Small intestine (tissue), 16 donors: ENCODE measurements at places on chromosomes 4 and X.

- no peaks in the 10 kb centered on the region for H3K4me1 ChIP-seq
- no peaks in the 10 kb centered on the region for H3K36me3 ChIP-seq
- H3K27me3 ChIP-seq, result no peaks in the 10 kb centered on the region
- no peak overlapping the region for H3K4me3 ChIP-seq
- DNase-seq, result no peak
Observed at GRCh38 chrX:15723887-15724517, 14.1 kb upstream of the CA5B start.

- no peak overlapping the region for H3K4me3 ChIP-seq
- H3K27me3 ChIP-seq, result no peaks in the 10 kb centered on the region
- peaks cover 10% of the 10 kb centered on the region for H3K4me1 ChIP-seq
- no peaks in the 10 kb centered on the region for H3K36me3 ChIP-seq
- no peak for DNase-seq
Observed at GRCh38 chr4:158018221-158018830, 154.5 kb downstream of the GASK1B start.

GRCh38 chrX:38796946-38797345 is 4.3 kb upstream of the MID1IP1 start:
- DNase-seq, result no peak
- H3K36me3 ChIP-seq, result no peaks in the 10 kb centered on the region
- no peak overlapping the region for H3K27ac ChIP-seq
- no peaks in the 10 kb centered on the region for H3K27me3 ChIP-seq

DNA sequence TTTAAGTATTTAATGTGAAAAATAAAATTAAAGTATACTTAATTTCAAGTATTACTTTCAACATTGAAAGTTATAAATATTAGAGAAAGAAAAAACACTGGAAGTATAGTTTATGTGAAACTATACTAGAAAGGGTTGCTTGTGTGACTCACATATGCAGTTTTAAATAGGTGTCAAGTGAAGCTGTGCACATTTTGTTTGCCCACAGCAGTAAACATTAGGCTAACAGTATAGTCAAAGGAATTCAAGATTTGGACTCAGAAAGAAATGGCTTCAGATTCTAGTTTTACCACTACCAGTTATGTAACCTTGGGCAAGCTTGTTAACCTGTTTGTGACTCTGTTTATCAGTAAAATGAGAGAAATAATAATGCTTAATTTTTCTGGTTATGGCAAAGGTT is 148.2 kb downstream of the FAM47B start:
- no peak overlapping the region for H3K27ac ChIP-seq
- H3K27me3 ChIP-seq, result no peaks in the 10 kb centered on the region
- H3K36me3 ChIP-seq, result no peaks in the 10 kb centered on the region
- DNase-seq, result no peak
- H3K4me3 ChIP-seq, result no peak overlapping the region
- no peaks in the 10 kb centered on the region for H3K4me1 ChIP-seq

GRCh38 chrX:134144231-134144630 is 92.8 kb upstream of the CCDC160 start:
- DNase-seq, result no peak
- no peaks in the 10 kb centered on the region for H3K36me3 ChIP-seq
- no peak overlapping the region for H3K4me3 ChIP-seq
- H3K27me3 ChIP-seq, result no peaks in the 10 kb centered on the region

DNA sequence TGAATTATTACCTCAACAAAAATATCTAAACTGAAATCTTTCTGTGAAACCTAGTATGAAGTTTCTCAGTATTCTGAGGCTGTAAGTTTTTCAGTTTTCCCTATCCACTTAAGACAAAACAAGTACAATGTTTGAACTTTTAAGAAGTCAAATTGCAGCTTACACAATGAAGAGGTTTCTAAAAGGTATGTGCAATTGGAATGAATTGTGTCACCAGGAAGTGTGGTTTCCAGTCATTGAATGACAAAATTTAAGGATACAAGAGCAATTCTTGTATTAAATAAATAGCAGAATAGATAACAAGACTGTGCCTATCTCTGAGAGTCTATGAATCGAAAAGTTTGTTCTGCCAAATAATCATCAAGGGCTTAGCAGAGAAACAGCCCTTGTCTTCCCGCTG is 207.3 kb downstream of the ANKRD50 start:
- H3K27ac ChIP-seq, result no peak overlapping the region
- no peak overlapping the region for H3K4me3 ChIP-seq
- H3K36me3 ChIP-seq, result no peaks in the 10 kb centered on the region
- H3K27me3 ChIP-seq, result no peaks in the 10 kb centered on the region
- DNase-seq, result no peak

GRCh38 chr4:76315267-76315918 is 8.9 kb downstream of the STBD1 start:
- H3K4me1 ChIP-seq, result peaks cover 2% of the 10 kb centered on the region
- no peak overlapping the region for H3K27ac ChIP-seq
- H3K27me3 ChIP-seq, result no peaks in the 10 kb centered on the region
- H3K36me3 ChIP-seq, result no peaks in the 10 kb centered on the region
- H3K4me3 ChIP-seq, result no peak overlapping the region
- DNase-seq, result no peak

GRCh38 chr4:46404981-46405380 is 15.1 kb upstream of the GABRA2 start:
- DNase-seq, result peak; percentile 44
- H3K4me1 ChIP-seq, result no peaks in the 10 kb centered on the region
- no peaks in the 10 kb centered on the region for H3K27me3 ChIP-seq
- H3K4me3 ChIP-seq, result no peak overlapping the region
- H3K27ac ChIP-seq, result no peak overlapping the region

DNA sequence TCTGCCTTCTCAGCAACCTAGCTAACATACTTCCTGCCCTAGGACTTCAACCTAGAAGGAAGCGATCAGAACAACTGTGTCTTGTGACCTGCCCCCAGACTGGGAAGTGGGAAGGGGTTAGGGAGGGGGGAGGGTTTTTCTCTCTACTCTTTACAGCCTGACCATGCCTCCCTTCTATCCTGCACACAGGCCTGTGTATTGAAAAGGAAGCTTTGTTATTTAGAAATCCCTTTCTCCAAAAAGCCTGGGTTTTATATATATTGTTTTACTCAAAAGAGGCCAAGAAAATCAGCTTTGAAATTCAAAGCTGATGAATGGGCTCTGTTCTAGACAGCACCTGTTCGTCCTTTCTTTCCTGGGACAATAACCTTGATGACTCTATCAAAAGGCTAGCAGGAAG is 35.2 kb upstream of the SMS start:
- no peaks in the 10 kb centered on the region for H3K36me3 ChIP-seq
- H3K27ac ChIP-seq, result no peak overlapping the region
- H3K27me3 ChIP-seq, result no peaks in the 10 kb centered on the region
- H3K4me1 ChIP-seq, result no peaks in the 10 kb centered on the region
- DNase-seq, result no peak

DNA sequence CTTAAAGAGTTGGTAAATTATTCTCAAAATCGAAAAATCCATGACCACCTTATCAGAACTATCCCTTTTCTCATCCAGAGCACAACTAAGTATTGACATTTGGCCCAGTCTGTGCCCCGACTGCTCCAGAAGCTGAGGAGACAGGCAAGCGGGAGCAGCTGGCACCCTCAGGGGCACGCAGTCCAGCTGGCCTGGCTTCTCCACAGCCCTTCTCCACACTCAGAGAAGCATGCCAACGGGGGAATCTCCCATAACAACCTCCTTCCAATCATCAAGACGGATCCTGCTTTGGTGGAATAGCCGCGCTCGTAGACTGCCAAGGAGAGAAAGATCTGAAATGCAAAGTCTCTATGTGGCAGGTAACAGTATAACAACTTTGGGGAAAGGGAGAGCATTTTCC is 85.4 kb downstream of the AFAP1 start:
- H3K27me3 ChIP-seq, result no peaks in the 10 kb centered on the region
- no peak for DNase-seq
- H3K4me3 ChIP-seq, result no peak overlapping the region
- peaks cover 3% of the 10 kb centered on the region for H3K4me1 ChIP-seq

DNA sequence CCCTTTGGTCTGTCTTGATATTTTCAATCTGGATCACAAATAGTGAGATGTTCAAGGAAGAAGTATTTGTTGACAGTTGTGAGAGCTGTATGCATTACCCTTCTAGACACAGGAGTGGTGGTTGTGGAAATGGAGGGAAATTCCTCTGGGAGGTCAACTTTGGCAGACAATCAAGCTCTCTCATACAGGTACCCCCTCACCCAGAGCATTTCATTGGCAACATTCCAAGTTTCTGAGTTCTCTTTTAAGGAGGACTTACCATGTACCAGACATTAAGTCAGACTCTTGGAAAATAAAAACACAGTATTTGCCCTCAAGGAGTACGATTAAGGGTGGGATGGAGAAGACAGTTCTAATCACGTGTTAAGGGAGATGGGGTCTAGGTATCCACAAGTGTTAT is 45.3 kb downstream of the KLHL15 start:
- H3K4me1 ChIP-seq, result no peaks in the 10 kb centered on the region
- no peak for DNase-seq
- H3K27ac ChIP-seq, result no peak overlapping the region

GRCh38 chr4:81811562-81812293 is 340.0 kb upstream of the RASGEF1B start:
- no peak overlapping the region for H3K4me3 ChIP-seq
- DNase-seq, result no peak
- H3K36me3 ChIP-seq, result no peaks in the 10 kb centered on the region

DNA sequence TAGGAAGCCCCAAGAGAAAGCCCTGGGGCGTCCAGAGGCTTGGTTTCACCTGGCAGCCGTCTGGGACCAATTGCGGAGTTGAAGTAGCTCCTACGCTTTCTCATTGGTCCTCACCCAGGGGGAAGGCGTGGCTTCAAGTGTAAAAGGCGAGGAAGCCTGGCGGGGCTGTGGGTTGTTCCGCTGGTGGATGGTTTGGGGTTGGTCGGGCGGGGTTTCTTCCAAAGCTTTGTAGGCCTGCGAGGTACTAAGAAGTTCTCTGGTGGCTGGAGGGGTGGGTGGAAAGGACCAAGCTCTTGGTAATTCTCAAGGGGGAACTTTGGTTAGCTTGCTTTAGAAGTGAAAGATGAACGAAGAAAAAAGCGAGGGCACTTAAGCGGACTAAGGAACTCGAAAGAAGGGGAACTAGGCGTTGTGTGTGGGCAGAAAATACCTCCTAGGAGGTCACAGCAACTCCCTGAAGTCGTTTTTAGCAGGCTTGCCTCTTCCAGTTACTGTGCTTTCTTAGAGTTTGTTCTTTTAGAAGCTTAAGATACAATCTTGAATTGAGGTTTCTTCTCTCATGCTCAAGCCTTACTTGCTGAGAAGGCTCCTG is 36.6 kb downstream of the CCNG2 start:
- H3K27ac ChIP-seq, result no peak overlapping the region
- H3K36me3 ChIP-seq, result no peaks in the 10 kb centered on the region
- H3K27me3 ChIP-seq, result no peaks in the 10 kb centered on the region
- H3K4me3 ChIP-seq, result no peak overlapping the region

DNA sequence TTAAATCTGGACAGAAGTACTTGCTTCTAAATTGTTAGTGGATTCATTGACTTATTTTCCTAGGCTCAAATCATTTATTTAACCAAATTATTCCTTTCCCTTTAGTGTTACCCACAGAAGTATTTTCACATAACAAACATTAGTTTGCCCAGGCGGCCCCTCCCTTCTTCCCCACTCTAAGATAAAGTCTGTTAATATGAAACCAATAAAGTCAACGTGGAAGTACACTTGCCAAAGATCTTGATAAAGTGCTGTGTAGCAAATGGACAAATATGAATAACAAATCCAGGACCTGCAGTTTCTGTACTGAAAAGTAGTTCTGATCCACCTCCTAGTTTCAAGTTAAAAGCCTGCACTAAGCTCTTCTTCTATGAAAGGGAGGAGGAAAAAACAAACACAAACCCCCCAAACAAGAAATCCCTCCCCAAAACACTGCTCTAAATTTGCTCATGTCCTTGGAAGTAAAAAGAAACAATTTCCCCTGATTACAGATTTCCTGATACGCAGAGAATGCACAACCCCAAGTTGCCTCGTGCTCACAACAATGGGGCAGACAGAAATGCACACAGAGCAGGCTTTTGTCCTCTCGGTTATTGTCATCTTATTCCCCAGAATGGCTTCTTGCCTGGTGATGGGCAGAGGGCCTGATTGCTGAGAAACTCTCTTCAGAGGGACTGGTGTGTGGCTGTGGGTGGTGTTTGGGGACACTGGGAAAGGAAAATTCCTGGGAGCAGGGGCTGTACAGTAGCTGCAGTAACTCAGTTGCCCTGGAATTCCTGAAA is 23.2 kb downstream of the TMSB4X start:
- no peaks in the 10 kb centered on the region for H3K27me3 ChIP-seq
- no peaks in the 10 kb centered on the region for H3K36me3 ChIP-seq
- H3K4me3 ChIP-seq, result no peak overlapping the region
- peak overlapping the region; percentile 57 for H3K27ac ChIP-seq
- peaks cover 2% of the 10 kb centered on the region for H3K4me1 ChIP-seq
- DNase-seq, result no peak

- no peak for DNase-seq
- H3K4me3 ChIP-seq, result no peak overlapping the region
- H3K4me1 ChIP-seq, result peaks cover 5% of the 10 kb centered on the region
- no peaks in the 10 kb centered on the region for H3K27me3 ChIP-seq
Observed at GRCh38 chr4:8532245-8532781, 47.9 kb upstream of the GPR78 start.

DNA sequence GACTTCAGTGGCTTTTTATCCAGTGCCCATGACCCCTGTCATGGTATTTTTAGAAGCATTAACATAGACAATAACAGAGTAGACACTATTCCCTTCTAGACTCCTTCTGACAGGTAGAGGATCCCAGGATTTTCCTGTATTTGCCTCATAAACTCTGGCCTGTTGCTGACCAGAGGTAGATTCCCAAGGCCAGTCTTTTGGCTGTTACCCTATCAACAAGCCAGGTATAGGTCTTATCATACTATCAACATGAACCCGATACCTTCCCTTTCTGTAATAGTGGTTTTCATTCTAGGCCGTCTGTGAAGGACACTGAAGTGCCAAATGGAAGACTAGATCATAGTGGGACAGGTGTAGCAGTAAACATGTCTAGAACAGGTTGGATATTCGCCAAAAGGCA is 76.2 kb upstream of the CHRDL1 start:
- H3K27ac ChIP-seq, result no peak overlapping the region
- H3K27me3 ChIP-seq, result no peaks in the 10 kb centered on the region
- DNase-seq, result no peak
- no peaks in the 10 kb centered on the region for H3K36me3 ChIP-seq
- H3K4me3 ChIP-seq, result no peak overlapping the region

DNA sequence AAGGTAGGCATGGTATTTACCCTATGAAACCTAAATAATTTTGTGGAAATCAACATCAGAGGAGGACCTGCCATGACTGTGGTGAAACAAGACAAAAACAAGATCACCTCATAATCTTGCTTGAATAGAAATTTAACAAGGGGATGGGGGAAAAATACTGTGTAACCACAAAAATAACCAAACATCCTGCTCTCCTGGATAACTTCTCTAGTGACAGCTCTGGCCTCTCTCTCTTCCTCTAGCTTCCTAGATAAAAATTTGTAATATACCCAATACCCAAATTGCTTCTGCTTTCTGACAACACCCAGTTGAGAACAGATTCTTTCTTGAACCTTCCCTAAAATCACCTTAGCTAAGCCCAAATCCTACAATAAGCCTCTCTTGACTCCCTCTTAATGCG is 11.9 kb upstream of the TIGD2 start:
- no peaks in the 10 kb centered on the region for H3K4me1 ChIP-seq
- no peaks in the 10 kb centered on the region for H3K36me3 ChIP-seq
- H3K27me3 ChIP-seq, result no peaks in the 10 kb centered on the region
- no peak overlapping the region for H3K27ac ChIP-seq
- H3K4me3 ChIP-seq, result no peak overlapping the region

GRCh38 chr4:126762663-126763247 is 870.0 kb upstream of the INTU start:
- H3K27me3 ChIP-seq, result no peaks in the 10 kb centered on the region
- no peaks in the 10 kb centered on the region for H3K36me3 ChIP-seq
- no peak for DNase-seq
- no peaks in the 10 kb centered on the region for H3K4me1 ChIP-seq
